Dorsolateral prefrontal cortex (tissue), 122 donors: ENCODE measurements at places on chromosomes 5 and 9.

GRCh38 chr5:151406322-151406947 is 41.0 kb upstream of the SLC36A1 start:
- DNase-seq = no peak

DNA sequence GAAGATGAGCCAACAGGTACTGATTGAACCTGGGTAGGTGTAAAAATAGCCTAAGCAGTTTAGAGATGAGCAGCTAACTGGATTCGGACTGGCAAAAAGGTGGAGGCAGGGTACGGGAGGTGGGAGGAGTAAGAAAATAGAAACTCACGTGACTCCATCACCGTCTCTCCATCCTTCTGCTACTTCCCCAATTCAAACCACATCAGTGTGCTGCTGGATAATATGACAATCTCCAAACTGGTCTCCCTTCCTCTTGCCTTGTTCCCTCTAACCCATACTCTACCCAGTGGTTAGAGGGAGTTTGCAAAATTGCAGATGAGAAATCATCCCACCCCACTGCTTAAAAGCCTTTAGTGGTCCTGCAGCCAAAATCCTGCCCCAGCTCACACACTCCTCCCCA is 42.7 kb downstream of the RIGI start:
- DNase-seq = no peak

DNA sequence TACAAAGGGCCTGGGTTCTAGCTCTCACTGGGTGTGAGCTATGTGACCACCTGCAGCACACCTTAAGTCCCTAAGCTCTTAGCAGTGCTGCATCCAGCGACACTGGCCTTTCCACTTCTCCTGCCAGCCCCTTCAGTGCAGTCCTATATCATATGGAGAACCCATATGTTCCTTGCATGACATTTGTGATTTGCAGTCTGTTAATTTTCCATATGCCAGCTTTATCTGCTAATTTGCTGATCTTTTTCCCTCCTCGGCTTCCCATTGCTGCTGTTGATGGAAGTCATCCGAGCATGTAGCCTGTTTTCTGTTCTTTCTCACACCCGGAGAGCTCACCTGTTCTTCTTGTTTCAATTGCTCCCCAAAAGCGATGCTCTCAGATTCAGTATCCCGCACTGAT is 23.2 kb downstream of the PRDM6 start:
- DNase-seq = no peak

- DNase-seq = no peak
These were observed 99.1 kb downstream of the ADAMTS6 start for GRCh38 chr5:65382582-65382981.

DNA sequence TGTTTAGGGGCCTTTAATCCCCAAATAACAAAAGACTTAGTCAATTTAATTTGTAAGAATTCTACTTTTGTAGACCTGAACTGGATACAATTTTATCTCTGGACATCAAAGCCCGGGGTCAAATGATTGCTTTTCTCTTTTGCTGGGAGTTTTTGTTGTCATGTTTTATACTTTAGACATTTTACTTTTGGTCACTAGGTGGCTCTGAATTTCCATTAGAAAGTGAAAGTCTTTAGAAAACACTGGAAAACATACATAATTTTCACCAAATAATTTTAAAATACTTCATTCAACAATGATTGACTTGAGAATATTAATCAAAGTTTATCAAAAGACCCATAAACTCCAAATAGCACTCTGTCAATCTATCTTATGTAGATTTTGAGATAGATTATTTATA is 2.8 kb upstream of the PCA3 start:
- no peak for DNase-seq

DNA sequence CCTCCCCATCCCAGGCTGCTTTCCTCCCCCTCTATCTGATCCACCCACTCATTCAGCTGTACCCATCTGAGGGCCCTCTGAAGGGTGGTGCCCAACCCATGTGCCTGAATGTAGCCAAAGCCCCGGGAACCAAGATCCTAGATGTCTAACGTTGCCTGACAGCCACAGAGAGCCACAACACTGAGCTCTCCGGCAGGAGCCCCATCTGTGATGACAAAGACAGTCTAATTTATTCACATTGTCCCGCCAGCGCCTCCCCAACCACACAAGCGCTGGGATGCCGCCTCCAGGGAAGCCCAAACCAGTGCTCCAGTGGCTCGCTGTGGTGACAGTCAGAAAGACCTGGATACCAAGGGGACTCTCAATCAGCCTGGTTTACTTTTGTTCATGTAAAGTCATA is 8.4 kb downstream of the IGFBPL1 start:
- no peak for DNase-seq

DNA sequence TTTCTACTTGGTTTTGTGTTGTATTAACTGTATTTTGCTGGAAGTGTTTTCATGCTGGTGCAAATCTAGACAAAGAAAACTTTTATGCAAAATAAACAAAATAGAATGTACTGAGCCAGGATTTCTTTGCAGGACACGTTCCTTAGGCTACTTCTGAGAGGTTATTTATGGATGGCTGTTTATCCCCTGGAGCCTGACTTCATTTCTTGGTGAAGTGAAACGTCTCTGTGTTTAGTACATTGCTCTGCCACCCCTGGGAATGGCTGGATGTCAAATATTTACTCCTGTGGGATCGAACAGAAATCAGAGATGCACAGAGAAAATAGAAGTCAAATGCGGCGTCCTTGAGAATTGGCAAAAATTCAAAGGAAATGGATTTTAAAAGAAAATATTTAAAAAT is 327.1 kb upstream of the MPDZ start:
- DNase-seq = no peak

DNA sequence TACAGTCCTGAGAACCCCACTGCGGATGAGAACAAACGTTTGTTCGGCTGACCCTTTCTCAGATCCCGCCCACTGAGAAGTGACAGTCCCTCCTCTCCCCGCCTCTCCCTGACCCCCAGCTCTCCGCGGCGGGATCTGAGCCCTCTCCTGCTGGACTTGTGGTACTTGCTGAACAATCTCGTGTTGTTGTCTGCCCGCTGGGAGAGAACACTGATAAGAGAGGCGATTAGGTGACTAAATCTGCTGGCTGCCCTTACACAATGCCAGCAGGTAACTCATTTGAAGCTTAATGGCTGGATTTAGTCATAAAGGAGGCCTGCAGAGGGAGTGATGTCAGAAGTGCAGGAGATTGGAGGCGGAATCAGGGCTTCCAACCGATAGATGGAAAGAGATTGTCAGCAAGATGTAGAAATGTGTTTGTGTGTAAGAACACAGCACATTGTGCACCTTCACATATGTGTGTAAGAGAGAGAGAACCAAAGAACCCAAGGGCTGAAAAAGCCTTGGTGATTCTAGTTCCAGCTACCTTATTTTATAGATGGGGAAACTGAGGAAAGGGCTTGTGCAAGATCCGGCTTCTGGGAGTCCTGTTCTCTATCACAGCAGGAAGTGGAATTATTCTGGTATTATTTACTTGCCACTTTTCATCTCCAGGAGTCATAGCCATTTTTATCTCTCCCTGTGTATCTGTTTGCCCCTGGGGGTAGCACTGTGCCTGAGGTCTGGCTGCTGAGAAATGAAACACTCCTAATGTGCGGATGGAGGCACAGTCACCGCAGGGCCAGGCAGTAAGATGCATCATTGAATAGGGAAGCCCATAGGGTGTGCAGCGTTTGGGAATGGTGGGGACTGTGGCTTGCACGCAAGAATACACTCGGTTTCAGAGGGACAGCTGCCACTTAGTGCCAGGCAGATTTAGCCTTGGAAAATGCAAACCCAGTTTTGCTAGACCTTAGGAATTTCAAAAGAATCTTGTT is 203.7 kb upstream of the MSX2 start:
- no peak for DNase-seq

- no peak for DNase-seq
These were observed 27.4 kb upstream of the GCNT1 start for GRCh38 chr9:76431601-76432000.

- DNase-seq = no peak
These were observed 161.5 kb upstream of the PHYKPL start for GRCh38 chr5:178394074-178394473.

DNA sequence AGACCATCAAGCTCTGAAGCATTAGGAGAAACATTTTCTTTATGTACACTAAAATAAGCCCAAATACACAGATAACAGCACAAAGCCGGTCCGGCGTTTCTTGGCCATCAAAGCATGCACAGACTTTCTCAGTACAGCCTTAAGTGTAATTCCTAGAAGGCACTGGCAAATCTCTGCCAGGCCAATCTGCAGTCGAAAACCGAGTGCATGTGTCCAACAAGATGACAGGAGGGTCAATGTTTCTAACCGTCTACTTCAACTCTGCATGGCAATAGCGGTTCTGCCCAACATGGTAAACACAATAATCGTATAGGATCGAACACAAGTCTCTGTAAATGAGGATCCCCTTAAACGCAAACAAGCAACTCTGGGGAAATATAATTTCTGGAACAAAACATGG is 1.1 kb downstream of the ARL15 start:
- peak; percentile 5 for DNase-seq

DNA sequence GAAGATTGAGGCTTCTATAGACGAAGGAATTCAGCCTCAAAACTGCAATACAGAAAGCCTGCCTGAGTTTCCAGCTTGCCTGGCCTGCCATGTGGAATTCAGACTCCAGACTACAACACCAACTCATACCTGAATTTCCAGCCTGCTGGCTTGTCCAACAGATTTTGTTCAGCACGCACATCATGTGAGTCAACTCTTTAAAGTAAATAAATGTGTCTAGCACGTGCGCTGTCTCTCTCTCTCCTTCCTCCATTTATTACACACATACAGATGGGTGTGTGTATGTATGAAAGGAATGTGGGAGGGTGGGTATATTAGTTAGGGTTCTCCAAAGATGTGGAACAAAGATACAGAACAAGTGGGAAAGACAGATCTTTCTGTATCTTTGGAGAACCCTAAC is 82.4 kb upstream of the TAS2R1 start:
- no peak for DNase-seq

- DNase-seq = no peak
These were observed 17.5 kb downstream of the CXCL14 start for GRCh38 chr5:135561266-135561665.

DNA sequence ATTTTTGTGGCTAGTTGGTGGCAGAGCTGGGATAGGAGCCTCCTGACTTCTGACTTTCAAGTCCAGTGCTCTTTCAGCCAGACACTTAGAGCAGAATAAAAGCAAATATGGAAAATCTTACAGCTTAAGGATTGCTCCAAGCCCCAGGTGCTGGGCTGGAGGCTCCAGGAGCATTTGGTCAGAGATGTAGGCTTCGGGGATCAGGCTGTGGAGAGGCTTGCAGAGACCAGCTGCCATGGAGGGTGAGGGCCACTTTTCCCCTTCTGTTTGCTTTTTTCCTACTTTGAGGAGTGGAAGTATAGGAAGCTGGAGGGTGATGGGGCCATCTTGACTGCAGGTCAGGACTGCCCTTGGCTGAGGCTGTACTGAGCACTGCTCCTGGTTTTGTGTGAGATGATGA is 58.9 kb downstream of the RGS3 start:
- DNase-seq = no peak

- DNase-seq = no peak
These were observed 367.6 kb downstream of the PDE4D start for GRCh38 chr5:59525957-59526356.

DNA sequence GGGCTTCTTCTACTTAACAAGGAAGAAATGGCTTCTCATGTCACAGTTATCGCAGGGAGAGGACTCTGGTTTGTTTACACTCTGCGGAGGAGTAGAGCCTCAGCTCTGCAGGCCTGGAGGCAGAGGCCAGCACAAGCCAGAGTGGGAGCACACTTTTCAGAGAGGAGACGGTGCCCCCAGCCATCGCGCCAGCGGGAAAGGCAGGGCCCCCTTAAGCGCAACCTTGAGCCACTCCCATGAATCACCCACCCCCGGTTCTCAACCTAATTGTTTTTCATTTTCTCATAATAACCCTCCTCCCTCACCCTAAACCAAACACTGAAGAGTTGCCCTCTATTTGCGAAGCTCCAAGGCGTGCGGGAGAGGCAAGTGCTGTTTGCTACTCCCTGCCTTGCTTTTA is 208.4 kb upstream of the TBCA start:
- no peak for DNase-seq

- no peak for DNase-seq
These were observed 1020.4 kb upstream of the WWC1 start for GRCh38 chr5:167271081-167271480.

- no peak for DNase-seq
These were observed 44.5 kb downstream of the MEF2C start for GRCh38 chr5:88838500-88838899.

DNA sequence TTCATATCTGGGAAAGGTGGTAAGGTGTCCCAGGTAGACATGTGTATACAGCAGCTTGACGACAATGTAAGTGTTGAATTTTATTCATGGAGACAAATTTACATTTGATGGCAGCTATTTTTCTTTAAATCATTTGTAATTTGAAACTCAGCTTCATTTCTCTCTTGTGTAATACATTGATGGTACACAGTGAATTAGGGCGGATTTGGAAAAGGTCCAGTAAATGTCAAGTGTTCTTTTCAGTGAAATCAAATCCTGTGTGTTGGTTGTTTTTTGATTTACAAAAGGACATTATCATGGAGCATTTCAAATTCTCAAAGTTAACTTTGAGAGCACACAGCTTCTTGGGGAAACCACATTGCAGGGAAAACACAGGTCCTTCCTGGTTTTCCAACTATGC is 30.0 kb upstream of the PCSK1 start:
- DNase-seq = no peak

DNA sequence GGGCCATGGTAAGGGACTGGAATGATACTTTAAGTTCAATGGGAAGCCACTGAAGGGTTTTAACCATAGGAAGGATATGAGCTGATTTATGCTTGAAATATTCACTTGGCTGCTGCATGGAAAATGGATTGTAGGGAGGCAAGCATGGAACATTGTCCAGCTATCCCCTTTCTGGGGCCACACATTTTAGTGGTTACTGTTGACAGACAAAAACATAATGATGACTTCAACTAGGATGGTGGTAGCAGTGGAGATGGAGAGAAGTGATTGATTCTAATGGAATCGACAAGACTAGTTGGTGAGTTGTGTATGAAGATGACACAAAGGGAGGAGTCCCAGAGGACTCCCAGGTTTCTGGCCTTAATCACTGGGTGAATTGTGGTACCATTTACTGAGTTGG is 6.2 kb upstream of the FCHSD1 start:
- no peak for DNase-seq

DNA sequence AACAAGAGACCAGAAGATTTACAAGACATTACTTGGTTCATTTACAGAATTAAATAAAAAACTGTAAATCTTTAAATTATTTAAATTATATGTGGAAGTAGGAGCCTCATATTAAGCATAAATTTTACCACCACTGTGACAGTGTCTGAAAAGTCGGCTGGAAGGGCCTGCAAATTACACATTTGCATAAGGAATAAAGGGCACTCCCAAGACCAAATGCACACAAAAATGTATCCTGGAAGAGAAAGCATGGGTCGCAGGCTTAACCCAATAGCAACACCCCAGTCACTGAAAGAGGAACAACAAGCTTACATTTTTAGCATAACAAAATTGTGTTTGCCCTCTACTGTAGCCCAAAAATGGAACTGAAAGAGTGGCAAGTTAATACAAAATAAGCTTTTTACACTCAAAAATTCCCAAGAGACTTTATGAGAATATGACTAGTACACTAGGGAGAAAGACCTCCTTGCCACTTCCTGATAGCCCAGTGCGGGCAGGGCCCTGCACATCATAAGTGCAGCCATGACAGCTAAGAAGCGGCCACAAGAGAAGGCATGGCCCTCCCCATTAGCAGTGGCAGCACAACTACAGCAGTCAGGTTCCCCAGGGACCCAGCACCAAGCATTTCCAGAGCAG is 482.0 kb downstream of the DTWD2 start:
- no peak for DNase-seq
